ENCODE measurements at places on chromosomes 3 and 15.

- no peak for DNase-seq
Measured at GRCh38 chr3:181705086-181705480, 6.6 kb upstream of the SOX2 start.

DNA sequence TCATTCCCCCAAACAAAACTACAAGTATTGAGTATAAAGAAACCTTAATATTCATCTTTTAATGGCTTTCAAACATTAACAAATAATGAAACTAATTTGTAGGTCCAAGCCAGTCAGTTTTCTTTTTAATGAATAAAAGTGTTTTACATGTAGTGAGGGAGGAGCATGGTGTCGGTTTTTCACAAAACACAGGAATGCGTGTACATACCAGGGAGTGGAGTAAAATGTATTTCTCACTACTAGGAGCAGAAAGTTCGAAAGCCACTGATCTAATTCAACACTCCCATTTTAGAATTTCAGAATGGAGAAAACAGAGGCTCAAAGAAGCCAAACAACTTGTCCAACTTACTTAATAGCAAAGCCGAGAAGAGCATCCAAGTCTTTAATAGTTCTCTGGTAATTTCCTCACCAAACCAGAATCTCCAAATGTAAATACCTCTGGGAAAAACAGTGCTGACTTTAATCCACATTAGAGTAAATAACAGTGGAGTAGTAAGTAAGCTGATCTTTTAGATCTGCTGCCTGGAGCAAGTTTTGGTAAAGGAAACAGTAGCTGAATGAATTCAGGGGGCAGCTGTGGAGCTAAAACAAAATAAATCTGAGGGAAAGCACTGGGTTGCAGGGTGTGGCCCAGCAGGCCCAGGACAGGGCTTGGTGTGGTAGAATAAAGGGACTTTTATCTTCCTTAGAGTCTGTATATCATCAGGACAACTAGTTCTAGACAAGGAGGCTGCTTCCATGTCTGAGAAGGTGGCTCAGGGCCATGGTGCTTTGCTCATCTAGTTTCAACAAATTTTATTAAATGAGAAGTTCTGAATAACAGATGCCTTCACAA lies 7.9 kb downstream of the ANP32A start:
- no peak for DNase-seq

DNA sequence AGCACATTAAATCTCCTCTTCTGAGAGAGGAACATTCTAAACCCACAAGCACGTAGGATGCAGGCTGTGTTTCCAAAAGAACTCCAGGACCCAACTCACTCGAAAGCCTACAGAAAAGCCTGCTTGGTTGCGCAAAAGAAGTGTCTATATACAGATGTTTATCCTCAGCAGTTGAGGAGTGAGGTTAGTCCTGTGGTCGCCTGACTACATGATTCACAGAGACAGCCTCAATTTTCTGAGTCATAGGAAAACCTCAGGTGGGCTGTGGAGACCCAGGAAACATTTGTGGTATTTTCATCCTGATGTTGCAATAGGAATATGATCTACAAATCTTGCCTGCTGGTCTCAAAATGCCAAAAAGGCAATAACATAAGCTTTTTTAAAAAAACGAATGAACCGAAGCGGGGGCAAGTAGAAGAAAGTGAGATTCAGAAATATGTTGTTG lies 183.8 kb upstream of the THRB start:
- no peak for DNase-seq

DNA sequence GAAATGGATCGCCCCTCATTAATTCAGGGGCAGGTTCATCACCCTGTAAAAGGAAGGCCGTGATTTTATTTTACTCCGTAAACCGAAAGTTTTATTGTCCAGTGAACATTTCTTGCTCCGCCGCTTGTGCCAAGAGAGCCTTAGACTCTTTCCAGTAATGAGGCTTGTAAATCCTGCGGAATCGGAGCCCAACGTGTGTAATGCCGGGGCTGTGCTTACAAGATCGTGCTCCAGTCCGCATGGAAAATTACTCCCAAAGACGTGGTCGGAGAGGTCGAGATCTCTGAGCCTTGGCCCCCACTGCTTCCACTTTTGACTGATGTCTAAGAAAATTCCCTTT lies 649 bp upstream of the PLOD2 start:
- DNase-seq = no peak

- no peak for DNase-seq
Measured at GRCh38 chr3:12577379-12577778, 20.5 kb downstream of the MKRN2 start.

- no peak for DNase-seq
Measured at GRCh38 chr3:54065140-54065539, 57.2 kb upstream of the CACNA2D3 start.

- no peak for DNase-seq
Measured at GRCh38 chr3:125134952-125135351, 77.6 kb downstream of the SLC12A8 start.

DNA sequence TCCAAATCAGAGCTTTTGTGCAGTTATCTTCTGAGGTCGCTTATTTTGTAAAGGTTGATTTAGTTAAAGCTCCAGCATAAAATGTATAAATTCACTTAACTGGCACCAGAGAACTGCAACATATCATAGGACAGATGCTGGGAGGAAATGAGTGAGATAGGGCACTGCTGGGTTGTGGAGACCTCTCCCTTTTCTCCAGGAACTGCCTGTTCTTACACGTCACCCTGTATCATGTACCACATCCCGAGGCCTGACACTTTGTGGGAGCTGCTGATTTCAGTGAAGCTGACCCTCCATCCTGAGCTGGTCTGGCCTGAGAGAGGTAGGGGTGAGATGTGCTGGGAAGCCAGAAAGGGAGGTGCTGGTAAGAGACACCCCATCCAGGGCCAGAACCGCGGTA lies 213.8 kb upstream of the FEZF2 start:
- no peak for DNase-seq

- no peak for DNase-seq
Measured at GRCh38 chr15:28935316-28935715, 49.5 kb downstream of the APBA2 start.

- no peak for DNase-seq
Measured at GRCh38 chr3:170766823-170767575, 103.0 kb downstream of the RPL22L1 start.

DNA sequence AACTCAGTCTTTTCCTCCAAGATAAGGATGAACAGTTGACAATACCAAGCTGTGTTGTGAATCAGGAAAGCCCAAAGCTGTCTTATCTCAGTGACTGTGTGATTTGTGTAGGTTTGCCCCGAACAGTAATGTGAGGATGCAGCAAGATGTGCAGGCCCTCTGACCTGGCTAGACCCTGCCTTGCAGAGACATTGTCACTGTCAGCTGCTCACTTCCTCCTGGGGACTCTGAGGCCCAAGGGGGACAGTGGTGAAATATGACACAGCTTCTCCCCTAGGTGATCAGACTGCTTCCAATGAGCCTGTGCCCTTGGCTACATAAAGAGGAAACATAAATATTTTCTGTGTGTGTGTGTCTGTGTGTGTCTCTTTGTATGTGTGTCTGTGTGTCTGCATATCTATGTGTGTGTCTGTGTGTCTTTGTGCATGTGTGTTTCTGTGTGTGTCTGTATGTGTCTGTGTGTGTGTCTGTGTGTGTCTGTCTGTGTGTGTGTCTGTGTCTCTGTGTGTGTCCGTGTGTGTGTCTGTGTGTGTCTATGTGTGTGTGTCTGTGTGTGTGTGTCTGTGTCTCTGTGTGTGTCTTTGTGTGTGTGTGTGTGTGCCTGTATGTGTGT lies 21.7 kb downstream of the LRRK1 start:
- DNase-seq = no peak

DNA sequence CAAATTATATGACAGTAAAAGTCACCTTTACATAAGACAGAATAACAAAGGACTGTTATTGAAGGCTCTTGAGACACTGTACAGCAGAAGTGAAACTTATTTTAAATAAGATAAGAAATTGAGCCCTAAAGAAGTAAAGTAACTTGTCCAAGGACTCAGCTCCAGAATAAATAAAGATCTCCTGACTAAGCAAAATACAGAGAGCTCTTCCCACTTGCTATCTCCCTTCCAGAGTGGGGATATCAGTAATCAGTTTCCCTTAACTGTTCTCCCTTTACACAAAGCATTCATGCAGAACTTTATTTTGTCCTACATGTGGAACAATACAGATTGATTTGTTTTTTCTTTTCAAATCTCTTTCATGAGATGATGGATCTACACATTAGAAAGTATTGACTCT lies 129.5 kb upstream of the BHLHE40 start:
- no peak for DNase-seq

GRCh38 chr15:94135486-94136147 lies 95.7 kb upstream of the MCTP2 start:
- DNase-seq = no peak

DNA sequence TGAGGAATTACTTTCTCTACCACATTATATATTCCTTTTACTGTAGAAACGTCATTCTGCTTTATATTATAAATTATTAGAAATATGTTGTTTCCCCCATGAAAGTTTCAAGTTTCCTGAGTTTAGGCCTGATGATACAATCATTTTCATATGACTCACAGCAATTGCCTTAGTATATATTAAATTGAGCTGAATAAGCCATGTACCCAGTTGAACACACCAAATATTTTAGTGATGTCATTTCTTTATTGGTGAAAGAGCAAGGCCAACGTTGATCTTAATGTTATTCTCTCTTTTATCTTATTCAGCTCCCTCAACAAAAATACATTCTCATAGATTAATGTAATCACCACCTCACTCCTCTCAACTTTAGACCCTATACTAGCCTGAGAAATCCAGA lies 30.8 kb downstream of the B3GNT5 start:
- DNase-seq = no peak

- DNase-seq = no peak
Measured at GRCh38 chr3:178289544-178290160, 246.6 kb upstream of the KCNMB2 start.

DNA sequence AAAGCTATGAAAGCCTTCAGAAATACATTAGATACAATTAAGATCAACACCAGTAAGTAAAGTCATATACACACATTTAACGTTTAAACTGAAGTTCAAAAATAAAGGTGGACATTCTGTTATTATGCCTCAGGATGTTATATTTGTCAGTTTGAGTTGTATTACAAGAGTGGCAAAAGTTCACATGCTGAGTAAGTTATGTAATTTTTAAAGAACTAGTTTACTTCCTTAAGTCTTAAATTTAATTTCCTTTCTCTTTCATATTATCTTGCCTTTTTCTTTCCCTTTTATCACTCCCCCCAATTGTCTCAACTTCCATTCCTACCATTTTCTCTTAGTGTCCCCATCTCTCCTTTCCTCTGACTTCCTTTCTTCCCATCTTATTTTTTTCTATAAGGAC lies 4.9 kb upstream of the GPR87 start:
- no peak for DNase-seq

- no peak for DNase-seq
Measured at GRCh38 chr3:51720292-51721061, 13.6 kb downstream of the GRM2 start.

DNA sequence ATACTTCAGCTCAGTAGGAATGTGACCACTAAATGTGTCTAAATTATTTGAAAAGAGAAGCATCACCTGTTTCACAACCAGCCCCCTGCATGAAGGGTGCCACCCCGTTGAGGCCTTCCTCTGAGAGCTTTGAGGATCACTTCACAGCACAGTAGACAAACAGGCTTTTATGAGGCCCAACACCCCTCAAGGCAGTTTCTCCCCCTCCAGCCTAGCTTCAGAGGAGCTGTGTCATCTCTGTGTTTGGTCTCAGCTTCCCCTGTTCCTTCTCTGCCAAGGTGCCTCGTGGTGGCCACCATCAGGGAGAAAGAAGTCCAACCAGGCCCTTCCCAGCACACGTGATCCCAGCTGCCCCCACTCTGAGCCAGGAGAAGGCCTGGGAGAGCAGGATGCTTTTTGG lies 21.6 kb upstream of the DUSP7 start:
- no peak for DNase-seq

DNA sequence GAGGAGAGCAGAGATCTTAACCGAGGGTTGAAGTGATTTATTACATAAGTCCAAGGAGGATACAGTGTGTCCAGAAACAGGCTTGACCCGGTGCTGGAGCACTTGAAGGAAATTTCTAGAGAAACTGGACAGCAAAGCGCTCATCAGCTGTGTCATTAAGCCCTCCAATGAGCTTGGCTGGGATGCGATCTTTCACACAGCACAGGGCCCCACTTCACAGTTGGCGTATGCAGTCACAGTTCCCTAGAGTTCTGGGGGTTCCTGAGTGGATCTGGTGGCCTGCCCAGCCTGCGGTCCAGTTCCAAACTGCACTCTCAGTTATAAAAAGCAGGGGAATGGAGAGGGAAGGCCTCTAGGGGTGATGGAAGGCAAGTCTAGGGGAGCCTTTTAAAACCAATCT lies 13.6 kb downstream of the ST8SIA2 start:
- no peak for DNase-seq

GRCh38 chr3:120681506-120682038 lies 467 bp downstream of the HGD start:
- DNase-seq = no peak

GRCh38 chr3:70621451-70621850 lies 309.0 kb upstream of the MDFIC2 start:
- no peak for DNase-seq

DNA sequence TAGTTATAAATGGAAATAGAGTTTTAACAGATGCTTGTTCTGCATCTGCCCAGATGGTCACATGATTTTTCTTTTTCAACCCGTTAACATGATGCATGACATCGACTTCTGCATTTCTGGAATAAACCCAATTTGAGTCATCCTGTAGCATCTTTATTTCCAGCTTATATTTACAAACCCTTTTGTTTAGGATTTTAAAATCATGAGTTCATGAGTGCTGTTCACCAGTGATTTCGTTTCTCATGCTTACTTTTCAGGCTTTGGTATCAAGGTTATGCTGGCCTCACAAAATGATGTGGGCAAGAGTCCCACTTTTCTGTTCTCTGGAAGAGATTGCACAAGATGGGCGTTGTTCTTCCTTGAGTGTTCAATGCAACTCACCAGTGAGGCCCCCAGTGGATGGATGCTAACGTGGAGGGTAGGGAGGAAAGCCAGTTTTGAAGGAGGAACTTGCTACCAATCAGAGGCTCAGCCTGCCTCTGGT lies 5.2 kb downstream of the HRH1 start:
- no peak for DNase-seq

DNA sequence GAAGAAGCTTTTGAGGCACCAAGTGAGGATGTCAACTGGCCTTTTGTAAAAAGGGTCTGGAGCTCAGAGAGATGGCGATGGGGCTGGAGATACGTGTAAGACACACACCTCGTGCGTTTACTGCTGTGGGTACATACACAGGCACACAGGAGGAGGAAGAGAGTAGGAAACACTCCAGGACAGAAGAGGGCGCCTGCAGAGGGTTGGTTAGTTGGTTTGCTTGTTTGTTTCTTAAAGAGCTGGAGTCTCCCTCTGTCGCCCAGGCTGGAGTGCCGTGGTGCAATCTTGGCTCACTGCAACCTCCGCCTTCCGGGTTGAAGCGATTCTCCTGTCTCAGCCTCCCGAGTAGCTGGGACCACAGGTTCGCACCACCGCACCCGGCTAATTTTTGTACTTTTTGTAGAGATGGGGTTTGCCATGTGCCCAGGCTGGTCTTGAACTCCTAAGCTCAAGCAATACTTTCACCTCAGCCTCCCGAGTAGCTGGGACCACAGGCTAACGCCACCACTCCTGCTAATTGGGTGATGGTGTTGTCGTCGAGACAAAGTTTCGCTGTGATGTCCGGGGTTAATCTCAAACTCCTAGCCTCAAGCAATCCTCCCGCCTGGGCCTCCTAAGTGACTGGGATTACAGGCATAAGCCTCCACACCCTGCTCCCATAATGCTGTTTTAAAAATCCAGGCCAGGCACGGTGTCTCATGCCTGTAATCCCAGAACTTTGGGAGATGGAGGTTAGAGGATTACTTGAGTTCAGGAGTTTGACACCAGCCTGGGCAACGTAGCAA lies 1.3 kb upstream of the PRR20G start:
- DNase-seq = no peak

- no peak for DNase-seq
Measured at GRCh38 chr15:58257776-58258325, 119.7 kb downstream of the AQP9 start.
